ENCODE measurements at places on chromosomes 5 and 9. TPM values are rescaled to one million over a fixed set of nuclear protein-coding genes. Genes with fewer than 3 reads are reported as not detected.

- H3K4me3 ChIP-seq: no peak overlapping the region
- H3K27me3 ChIP-seq: no peaks in the 10 kb centered on the region
- no peak for DNase-seq
These were observed 554.0 kb downstream of the BNC2 start for GRCh38 chr9:16316456-16316855.

- peak; percentile 60 for DNase-seq
- H3K4me1 ChIP-seq: no peaks in the 10 kb centered on the region
- no peaks in the 10 kb centered on the region for H3K36me3 ChIP-seq
- H3K4me3 ChIP-seq: peak overlapping the region; percentile 51
- no peak overlapping the region for H3K27ac ChIP-seq
- peaks cover 60% of the 10 kb centered on the region for H3K27me3 ChIP-seq
These were observed 8.3 kb downstream of the OTP start for GRCh38 chr5:77630114-77630680.

DNA sequence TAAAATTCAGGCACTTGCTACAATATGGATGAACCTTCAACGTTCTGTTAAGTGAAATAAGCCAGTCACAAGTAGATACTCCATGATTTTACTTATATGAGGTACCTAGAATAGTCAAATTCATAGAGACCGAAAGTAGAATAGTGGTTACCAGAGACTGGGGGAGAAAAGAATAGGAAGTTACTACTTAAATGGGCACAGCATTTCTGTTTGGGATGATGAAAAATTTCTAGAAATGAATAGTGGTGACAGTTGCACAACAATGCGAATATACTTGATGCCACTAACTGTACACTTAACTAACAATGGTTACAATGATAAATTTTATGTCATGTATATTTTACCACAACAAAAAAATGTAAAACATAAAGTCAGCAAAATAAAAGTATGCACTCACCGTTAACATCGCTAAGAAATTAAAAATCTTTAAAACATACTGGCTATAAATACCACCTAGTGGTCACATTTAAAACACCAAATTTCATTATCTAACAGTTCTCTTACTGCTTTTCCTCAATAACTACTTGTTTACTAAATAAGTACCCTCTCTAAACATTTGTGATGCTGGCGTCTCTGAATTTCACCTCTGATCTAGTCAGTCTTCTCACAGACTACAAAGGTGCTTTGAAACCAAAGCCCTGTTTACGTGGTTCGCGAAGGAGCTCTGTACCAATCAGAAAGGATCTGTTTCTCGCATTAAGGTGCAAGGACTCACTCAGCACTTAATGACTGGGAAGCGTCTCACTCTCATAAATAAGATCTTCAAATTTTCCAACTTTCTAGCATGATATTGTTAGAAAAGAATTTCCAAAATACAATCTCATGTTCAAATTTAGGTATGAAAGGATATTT is 22.7 kb downstream of the KIF3A start:
- H3K27me3 ChIP-seq: no peaks in the 10 kb centered on the region
- no peaks in the 10 kb centered on the region for H3K36me3 ChIP-seq
- DNase-seq: no peak
- no peaks in the 10 kb centered on the region for H3K4me1 ChIP-seq

DNA sequence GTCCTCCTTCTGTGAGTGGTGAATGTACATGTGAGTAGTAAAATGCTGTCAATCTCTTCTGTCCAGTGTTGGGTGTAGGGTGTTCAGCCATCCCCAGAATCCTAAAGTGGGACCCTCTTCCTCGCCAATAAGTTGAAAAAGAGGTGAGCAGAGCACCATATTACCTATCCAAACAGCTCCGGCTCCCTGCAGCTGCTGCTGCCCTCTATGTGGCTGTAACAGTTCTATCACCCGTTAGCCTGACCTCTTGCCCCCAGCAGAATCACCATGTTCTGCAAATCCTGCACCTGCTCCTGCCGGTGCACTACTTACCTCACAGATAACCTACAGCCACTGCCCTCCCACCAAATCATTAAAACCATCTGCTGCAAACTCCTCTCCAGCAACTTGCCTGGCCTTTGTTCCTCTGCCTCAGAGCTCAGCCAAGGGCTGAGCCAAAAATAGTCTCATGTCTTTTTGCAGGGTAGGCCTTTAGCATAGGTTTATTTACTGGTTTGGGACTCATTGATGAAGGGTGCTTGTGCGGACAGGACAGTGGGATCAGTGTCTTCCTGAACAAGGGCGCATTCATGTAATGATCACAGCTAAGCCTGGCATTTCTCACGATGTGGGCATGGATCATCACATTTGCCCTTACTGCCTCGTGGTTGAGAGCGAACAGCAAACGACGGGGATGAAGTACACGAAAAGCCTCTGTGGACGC is 49.6 kb upstream of the CCL21 start:
- H3K36me3 ChIP-seq: no peaks in the 10 kb centered on the region
- H3K27me3 ChIP-seq: no peaks in the 10 kb centered on the region
- H3K27ac ChIP-seq: no peak overlapping the region
- no peak for DNase-seq

DNA sequence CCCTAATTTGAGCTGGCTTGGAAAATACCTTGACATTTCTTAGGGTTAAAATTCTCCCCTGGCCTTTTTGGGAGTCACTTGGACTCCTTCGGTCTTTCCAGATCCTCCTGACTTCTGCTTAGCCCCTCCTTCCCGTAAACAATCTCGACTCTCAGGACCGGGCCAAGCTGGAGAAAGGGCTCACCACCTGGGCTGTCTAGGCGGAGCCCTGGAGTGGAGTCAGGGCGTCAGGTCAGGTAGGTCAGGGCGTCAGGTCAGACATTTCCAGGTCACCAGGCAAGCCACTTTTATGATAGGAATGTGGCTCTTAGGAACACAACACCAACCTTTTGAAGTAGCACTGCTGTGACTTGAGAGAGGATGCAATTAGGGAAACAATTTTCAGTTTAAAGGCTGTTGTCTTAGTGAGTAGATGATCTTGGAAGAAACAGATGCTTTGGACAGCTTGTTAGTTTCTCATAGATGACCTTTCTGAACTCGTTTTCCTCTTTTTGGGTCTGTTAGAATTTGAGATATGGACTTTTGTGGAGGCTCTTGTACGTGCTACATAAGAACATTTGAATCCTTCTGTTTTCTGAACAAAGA is 12.8 kb downstream of the OSTF1 start:
- DNase-seq: no peak
- no peak overlapping the region for H3K27ac ChIP-seq
- no peaks in the 10 kb centered on the region for H3K36me3 ChIP-seq
- H3K4me1 ChIP-seq: no peaks in the 10 kb centered on the region

DNA sequence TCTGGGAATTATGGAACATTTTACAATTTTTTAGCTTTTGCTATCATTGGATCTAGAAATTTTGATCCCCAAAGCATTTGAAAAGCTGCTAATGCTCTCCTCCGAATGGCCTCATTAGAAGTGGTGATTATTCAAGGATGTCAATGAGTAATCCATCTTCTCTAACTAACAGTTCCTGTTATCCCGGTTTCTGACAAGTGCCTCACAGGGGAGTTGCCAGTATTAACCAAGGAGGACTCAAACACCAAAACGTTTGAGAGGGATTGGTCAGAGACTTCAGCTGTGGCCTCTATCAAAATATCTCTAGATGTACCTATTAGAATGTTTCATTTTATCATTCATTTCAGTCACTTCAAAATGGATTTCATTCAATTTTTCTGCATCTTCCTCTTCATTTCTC is 208.3 kb upstream of the ITGA1 start:
- no peak overlapping the region for H3K27ac ChIP-seq
- DNase-seq: no peak
- no peak overlapping the region for H3K4me3 ChIP-seq
- H3K27me3 ChIP-seq: no peaks in the 10 kb centered on the region
- no peaks in the 10 kb centered on the region for H3K36me3 ChIP-seq
- no peaks in the 10 kb centered on the region for H3K4me1 ChIP-seq

DNA sequence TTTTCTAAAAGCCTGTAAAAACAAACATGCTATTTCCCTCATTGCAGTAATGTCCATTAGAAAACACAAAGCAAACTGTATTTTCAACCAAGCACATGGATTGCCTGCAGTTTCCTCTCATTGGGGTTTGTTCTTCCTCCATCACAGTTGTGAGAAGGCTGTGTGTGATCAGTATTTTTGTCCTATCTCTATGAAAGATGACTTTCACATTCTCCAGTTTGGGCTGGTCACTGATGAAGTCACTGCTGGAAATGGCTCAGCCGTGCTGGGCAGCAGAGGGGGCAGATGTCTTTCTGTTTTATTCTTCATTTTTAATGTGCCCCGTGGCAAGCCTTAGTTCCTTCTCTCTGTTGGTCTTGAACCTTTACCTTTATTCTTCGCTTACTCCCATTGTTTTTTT is 288.9 kb upstream of the MPDZ start:
- no peaks in the 10 kb centered on the region for H3K27me3 ChIP-seq
- H3K4me1 ChIP-seq: no peaks in the 10 kb centered on the region
- H3K27ac ChIP-seq: no peak overlapping the region
- peak overlapping the region; percentile 7 for H3K4me3 ChIP-seq
- no peak for DNase-seq

DNA sequence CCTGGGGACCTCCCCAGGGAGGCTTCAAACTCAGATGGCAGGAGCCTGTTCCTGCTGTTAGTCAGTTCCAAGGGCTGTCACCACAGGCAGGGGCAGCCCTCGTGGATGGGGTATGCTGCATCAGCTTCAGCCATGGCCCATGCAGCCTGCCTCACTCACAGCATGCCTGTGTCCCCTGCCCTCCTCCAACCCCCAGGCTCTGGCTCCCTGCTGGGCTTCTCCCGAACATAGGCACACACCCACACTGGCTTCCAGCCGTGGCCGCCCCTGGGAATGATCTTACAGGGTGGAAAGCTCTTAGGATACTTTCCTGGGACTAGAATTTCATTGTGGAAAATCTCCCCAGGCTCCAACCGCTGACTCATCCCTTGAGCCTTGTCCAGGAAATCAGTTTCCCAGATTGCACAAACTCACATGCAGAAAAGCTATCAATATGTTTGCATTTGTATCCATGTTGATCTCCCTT is 163.8 kb downstream of the SEC61B start:
- DNase-seq: no peak
- no peaks in the 10 kb centered on the region for H3K36me3 ChIP-seq
- H3K4me3 ChIP-seq: no peak overlapping the region

- H3K4me1 ChIP-seq: no peaks in the 10 kb centered on the region
- no peaks in the 10 kb centered on the region for H3K36me3 ChIP-seq
- H3K4me3 ChIP-seq: no peak overlapping the region
- no peak for DNase-seq
- no peak overlapping the region for H3K27ac ChIP-seq
- H3K27me3 ChIP-seq: no peaks in the 10 kb centered on the region
These were observed 54.9 kb downstream of the PSAT1 start for GRCh38 chr9:78351816-78352215.

HRCT1 gene
- 32.6 TPM for total RNA-seq

NEUROG1 gene
- total RNA-seq: not detected

FOXI1 gene
- total RNA-seq: not detected

AK8 gene
- total RNA-seq: not detected
